NB4 (cell line): ENCODE measurements at places on chromosomes 2 and 18.

DNA sequence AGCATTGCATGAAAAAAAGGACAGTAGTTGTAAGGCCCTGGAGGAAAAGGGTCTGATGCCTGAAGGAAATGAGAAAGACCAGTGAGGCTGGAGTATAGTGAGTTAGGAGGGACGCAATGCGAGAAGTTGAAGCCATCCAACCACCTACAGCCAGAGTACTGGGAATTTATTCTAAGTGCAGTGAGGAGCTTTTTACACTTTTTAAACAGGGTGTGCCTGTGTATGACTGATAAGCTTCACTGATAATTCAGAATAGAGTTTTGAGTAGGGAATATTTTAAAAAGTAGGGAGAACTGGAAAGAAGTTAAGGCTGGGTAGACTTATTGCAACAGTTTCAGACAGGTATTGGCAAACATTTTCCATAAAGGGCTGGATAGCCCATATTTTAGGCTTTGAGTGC, 35.9 kb upstream of the CCDC85A start:
- no peak for DNase-seq

DNA sequence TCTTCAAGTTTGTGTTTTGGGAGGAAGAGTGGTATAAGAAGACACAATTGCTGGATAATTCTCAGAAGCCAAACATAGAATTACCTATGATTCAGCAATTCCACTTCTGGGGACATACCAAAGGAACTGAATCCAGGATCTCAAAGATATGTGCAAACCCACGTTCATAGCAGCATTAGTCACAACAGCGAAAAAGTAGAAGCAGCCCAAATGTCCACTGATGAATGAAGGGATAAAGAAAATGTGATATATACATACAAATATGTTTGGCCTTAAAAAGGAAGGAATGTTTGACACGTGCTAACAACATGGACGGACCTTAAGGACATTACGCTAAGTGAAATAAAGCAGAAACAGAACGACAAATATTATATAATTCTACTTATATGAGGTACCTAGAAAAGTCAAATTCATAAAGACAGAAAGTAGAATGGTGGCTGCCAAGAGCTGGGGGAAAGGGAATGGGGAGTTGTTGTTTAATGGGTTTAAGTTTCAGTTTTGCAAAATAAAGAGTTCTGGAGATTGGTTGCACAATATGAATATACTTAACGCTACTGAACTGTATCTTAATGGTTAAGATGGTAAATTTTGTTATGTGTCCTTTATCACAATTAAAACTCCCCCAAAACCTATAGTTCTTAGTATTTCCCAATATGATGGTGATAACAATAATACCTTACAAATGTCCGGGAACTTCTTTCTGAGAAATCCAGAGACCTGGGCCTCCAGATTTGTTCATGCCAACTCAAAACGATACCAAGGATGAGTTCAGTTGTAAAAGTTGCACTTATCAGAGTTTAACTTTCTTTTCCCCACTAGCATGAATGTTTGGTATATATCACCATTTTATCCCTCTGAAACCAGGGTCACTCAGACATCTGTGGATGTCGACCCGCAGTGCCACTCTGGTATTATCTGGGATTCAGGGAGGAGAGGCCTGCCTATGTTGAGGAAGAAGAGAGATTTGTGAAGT, 33.7 kb upstream of the WIPF1 start:
- DNase-seq, result no peak

DNA sequence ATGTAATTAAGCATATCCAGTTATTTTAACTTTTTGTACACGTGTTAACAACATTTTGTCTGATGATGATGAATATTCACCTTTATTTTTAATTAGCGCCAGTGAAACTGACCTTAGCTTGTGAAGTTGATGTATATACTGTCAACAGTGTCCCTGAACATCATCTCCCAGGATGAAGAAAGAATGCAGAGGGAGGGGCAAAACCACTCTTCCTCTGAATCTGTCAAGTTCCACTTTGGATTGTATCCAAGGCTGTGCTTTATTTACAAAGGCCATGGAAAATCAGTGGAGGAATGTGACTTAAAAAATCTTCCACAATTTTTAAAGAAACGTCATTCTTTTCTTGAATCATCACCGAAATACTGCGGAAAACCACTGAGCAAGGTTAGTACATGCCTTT, 4.5 kb upstream of the RMDN2 start:
- DNase-seq, result no peak

DNA sequence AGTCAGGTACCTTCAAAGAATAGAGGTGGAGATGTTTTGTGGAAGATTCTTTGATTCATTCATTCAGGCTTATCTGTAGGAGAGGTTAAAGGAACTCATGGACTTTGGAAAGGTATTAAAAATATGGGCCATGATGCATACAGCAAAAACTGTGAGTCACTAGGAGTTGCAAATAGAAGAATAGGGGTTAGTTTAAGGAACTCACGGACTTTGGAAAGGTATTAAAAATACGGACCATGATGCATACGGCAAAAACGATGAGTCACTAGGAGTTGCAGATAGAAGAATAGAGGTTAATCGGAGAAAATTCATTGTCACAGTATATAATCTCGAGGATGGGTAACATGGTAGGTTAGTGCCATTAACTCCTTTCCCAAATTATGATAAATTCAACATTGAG, 41.2 kb downstream of the SLC9A2 start:
- DNase-seq, result no peak

- DNase-seq, result peak; percentile 52
Measured at GRCh38 chr2:10079266-10079869, 843 bp downstream of the CYS1 start.

GRCh38 chr18:45103319-45104048, 422.8 kb downstream of the SETBP1 start:
- DNase-seq, result peak; percentile 53
